ENCODE measurements at places on chromosomes 2 and 18.

DNA sequence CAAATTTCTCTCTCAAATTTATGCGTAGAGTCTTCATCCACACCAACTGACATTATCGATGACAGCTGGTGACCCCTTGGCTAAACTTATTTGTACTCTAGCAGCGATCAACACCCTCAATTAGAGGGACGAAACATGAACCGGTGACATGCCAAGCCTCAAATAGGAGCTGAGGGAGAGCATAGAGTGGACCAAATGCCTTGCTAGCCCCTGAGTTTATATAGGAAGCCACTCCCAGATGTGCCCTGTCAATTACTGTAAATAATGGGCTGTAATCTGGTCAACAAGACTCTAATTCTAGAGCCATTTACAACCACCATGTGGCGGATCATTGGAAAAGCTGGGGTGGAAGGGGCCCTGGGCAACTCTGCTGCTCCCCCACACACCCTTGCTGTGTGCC is 47.6 kb upstream of the FHL2 start:
- H3K4me1 ChIP-seq, result peaks cover 5% of the 10 kb centered on the region
- H3K27me3 ChIP-seq, result no peaks in the 10 kb centered on the region
- H3K27ac ChIP-seq, result no peak overlapping the region
- H3K4me3 ChIP-seq, result no peak overlapping the region
- no peaks in the 10 kb centered on the region for H3K36me3 ChIP-seq
- no peak for DNase-seq

- H3K36me3 ChIP-seq, result no peaks in the 10 kb centered on the region
- no peak overlapping the region for H3K4me3 ChIP-seq
- DNase-seq, result peak; percentile 1
Measured at GRCh38 chr2:128475427-128476211, 157.0 kb upstream of the HS6ST1 start.

DNA sequence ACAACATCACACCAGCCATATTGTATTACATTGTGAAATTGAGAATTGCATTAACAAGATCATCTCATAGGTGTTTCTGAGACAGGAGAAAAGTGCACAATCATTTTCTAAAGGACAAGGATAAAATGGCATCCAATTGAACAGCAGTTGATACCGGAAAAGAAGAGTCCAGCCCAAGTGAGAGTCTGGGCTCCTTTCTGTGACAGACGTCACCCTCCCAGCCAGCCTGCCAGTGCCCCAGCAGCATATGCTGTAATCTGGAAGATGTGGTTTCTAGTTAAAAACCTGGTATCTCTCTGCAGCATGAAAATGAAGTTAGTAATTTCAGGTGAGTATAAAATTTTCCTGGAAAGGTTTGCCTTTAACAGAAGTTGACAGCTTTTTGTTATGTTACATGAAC is 1531.7 kb upstream of the PIK3C3 start:
- no peak overlapping the region for H3K4me3 ChIP-seq
- DNase-seq, result no peak
- no peaks in the 10 kb centered on the region for H3K27me3 ChIP-seq
- H3K27ac ChIP-seq, result no peak overlapping the region
- H3K36me3 ChIP-seq, result no peaks in the 10 kb centered on the region

DNA sequence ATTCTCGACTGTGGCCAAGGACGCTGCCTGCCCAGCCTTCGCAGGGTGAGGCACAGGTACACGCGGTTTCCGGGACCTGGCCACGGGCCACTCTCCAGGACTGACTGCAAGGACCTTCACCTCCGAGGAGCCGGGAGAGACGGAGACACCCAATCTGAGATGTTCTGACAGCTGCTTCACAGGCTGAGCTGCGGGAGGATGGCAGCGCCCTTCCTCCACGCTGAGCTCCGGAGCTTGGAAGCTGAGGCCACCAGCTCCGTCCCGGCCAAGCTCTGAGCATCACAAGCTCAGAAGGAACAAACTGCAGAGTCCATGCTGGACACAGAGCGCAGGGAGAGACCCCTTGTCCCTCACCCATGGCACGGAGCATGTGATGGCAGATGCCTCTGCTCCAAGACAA is 71.1 kb upstream of the CTDP1 start:
- no peak overlapping the region for H3K4me3 ChIP-seq
- H3K36me3 ChIP-seq, result no peaks in the 10 kb centered on the region
- no peaks in the 10 kb centered on the region for H3K27me3 ChIP-seq
- DNase-seq, result no peak
- no peaks in the 10 kb centered on the region for H3K4me1 ChIP-seq

DNA sequence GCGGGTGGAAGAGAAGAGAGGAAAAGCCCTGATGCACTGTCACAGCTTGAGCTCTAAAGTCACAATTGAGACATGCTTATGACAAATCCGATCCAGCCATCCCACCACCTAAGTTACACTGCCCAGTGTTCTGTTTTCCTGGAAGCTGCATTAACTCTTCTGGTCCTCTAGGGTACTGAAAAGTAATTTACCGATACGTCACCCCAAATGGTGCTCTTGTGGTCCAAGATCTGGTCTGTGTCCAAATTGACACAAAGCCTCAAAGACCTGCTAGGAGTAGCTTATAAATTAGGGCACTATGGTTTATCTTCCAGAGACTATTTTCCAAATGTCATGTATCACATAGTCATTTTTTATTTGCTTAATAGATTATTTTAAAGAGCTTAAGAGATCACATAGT is 186.7 kb upstream of the ETAA1 start:
- no peak overlapping the region for H3K27ac ChIP-seq
- no peaks in the 10 kb centered on the region for H3K36me3 ChIP-seq
- H3K4me1 ChIP-seq, result no peaks in the 10 kb centered on the region
- DNase-seq, result peak; percentile 20

GRCh38 chr2:72889991-72890390 is 2.8 kb downstream of the SPR start:
- no peak overlapping the region for H3K27ac ChIP-seq
- H3K27me3 ChIP-seq, result peaks cover 66% of the 10 kb centered on the region
- no peaks in the 10 kb centered on the region for H3K36me3 ChIP-seq
- H3K4me3 ChIP-seq, result no peak overlapping the region
- DNase-seq, result no peak

DNA sequence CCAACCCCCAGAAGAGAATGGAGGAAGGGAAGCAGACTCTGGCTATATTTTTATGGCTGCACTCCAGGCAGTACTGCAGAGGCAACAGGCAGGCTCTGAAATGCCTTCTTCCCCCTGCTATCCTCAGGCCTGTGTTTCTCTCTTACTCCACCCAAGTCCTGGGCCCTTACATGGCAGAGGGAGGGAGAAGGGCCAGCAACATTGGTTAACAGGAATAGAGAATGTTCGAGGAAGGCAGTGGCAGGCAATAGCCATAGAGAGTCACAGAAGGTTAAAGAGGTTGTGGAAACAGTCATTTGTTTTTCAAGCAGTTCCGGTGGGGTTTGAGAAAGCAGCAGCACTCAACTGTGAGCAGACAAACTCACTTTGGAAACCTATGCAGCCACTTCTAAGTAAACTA is 15.1 kb upstream of the DARS1 start:
- no peak overlapping the region for H3K4me3 ChIP-seq
- H3K27me3 ChIP-seq, result no peaks in the 10 kb centered on the region
- H3K36me3 ChIP-seq, result no peaks in the 10 kb centered on the region
- no peak for DNase-seq

DNA sequence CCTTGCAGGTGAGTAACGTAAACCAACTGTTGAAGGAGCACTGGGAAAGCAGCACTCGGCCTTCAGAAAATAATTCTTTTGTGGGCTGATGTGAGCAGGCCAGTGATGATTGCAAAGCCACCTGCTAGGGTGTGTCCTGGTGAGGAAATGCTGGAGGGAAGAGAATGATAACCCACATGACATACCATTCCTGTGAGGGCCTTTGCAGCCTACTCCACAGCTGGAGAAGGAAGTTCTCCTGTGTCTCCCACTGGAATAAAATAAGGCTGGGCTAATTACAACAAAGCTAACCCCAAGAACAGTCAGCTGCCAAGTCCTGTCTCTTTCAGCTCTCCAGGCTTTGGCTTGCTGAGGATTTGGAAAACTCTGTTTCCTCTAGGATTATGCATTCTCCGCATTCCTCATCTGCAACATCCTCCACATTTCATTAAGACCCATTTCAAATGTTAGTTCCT is 16.7 kb upstream of the DSG1 start:
- no peak overlapping the region for H3K4me3 ChIP-seq
- DNase-seq, result peak; percentile 69
- H3K27me3 ChIP-seq, result no peaks in the 10 kb centered on the region
- peak overlapping the region; percentile 78 for H3K27ac ChIP-seq
- H3K36me3 ChIP-seq, result no peaks in the 10 kb centered on the region

DNA sequence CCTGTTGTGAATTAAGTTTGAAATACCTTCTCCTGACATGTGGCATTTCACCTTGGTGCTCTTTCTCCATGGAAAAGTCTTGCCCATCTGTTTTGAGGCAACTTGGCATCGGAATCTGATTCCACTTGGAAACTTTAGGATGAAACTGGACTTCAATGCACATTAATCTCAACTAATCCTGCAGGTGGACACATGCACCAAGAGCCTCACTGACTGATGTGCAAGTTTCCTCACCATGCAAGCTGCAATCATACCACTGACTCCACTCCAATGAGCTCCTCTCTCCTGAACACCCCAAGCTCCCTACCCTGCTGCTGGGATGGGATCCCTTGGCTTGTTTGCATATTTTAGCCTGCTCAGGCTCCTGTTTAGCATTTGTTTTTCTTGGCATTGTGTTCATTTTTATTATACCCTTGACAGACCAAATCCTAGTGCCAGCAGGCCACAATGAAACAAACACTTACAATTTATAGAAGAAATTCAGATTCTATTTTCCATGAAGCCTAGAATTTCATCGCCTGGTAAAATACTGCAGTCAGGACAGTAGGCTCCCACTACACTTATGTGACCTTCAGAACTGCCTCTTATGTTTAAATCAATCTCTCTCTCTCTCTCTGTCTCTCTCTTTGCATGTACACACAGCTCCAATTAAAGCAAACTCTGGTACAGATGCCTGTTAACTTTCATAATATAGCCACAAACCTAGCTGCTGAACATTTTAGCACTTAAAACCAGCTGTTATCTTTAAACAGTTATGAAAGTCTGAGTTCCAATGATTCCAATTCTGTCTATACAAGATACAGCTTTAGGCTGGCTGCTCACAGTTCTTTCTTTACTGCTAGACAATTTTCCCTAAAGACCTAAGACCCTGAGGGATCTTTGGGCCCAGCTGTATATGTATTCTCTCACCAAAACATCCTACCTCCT is 141.5 kb downstream of the OSR1 start:
- no peak for DNase-seq
- no peak overlapping the region for H3K4me3 ChIP-seq
- no peaks in the 10 kb centered on the region for H3K4me1 ChIP-seq
- no peak overlapping the region for H3K27ac ChIP-seq

- no peak overlapping the region for H3K4me3 ChIP-seq
- DNase-seq, result no peak
- no peak overlapping the region for H3K27ac ChIP-seq
- peaks cover 6% of the 10 kb centered on the region for H3K4me1 ChIP-seq
- no peaks in the 10 kb centered on the region for H3K27me3 ChIP-seq
- H3K36me3 ChIP-seq, result no peaks in the 10 kb centered on the region
Measured at GRCh38 chr2:126663184-126663963, 7.4 kb downstream of the GYPC start.

- H3K27me3 ChIP-seq, result no peaks in the 10 kb centered on the region
- H3K36me3 ChIP-seq, result no peaks in the 10 kb centered on the region
- DNase-seq, result no peak
- no peak overlapping the region for H3K4me3 ChIP-seq
Measured at GRCh38 chr2:128490881-128491691, 172.4 kb upstream of the HS6ST1 start.

DNA sequence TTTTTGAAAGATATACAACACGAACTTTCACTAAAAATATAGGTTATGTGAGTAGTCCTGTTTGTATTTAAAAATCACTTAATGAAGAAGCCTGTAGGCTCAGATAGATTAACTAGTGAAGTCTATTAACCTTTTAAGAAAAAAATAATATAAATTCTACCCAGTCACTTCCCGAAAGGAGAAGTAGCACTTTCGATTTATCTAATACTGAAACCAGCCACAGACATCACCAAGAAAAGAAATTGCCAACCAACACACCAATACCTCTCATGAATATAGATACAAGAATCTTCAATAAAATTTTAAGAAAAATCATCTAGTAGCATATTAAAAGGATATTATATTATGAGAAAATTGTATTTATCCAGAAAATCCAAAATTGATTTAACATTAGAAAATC is 160.5 kb downstream of the GALNT13 start:
- H3K4me3 ChIP-seq, result no peak overlapping the region
- no peaks in the 10 kb centered on the region for H3K27me3 ChIP-seq
- H3K27ac ChIP-seq, result no peak overlapping the region
- no peak for DNase-seq
- H3K4me1 ChIP-seq, result no peaks in the 10 kb centered on the region
- H3K36me3 ChIP-seq, result no peaks in the 10 kb centered on the region

- H3K27me3 ChIP-seq, result peaks cover 45% of the 10 kb centered on the region
- no peak overlapping the region for H3K4me3 ChIP-seq
Measured at GRCh38 chr2:130759906-130760753, 4.8 kb downstream of the AMER3 start.

DNA sequence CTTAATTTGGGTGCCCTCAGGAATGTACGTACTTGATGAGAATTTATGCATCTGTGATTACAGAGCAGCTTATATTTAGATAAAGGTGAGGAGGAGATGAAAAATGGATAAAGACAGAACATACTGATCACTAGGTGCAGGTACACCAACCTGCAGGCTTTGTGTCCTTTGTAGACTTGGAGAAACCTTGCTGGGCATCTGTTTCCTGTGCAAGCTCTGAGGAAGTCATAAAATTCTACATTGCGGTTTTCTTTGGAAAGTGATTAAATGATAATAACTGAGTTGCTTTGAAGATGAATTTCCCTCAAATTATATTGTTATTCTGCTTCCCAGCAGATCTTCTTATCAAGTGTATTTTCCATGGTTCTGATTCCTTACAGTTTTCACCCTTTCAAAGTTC is 7.7 kb downstream of the RAB27B start:
- no peak overlapping the region for H3K4me3 ChIP-seq
- no peaks in the 10 kb centered on the region for H3K4me1 ChIP-seq
- H3K27ac ChIP-seq, result no peak overlapping the region

GRCh38 chr2:96663829-96664228 is 21.3 kb downstream of the FER1L5 start:
- no peaks in the 10 kb centered on the region for H3K4me1 ChIP-seq
- no peak for DNase-seq
- H3K27ac ChIP-seq, result no peak overlapping the region
- H3K4me3 ChIP-seq, result no peak overlapping the region
- no peaks in the 10 kb centered on the region for H3K27me3 ChIP-seq

- no peak for DNase-seq
- H3K36me3 ChIP-seq, result no peaks in the 10 kb centered on the region
- H3K4me1 ChIP-seq, result no peaks in the 10 kb centered on the region
- H3K27ac ChIP-seq, result no peak overlapping the region
- no peaks in the 10 kb centered on the region for H3K27me3 ChIP-seq
Measured at GRCh38 chr2:70607121-70607561, 53.5 kb upstream of the TGFA start.

DNA sequence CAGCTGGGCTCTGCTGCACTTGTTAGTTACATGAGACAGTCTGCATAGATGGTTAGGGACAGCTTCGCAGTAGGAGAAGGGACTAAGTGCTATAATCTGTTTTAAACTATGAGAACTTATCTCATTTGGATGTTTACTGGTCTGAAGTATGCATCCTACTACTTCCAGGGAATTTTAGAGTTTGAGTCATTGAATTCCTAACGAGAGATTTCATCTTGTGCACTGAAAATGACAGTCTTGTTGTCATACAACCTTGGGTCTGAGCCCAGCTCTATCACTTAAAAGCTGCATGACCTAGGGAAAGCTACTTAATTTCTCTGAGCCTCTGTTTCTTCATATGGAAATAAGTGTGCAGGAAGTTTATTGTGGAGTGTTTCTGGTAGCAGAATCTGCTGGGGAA is 78.4 kb downstream of the TRIM43 start:
- H3K4me1 ChIP-seq, result no peaks in the 10 kb centered on the region
- no peak overlapping the region for H3K27ac ChIP-seq
- DNase-seq, result no peak
- H3K27me3 ChIP-seq, result no peaks in the 10 kb centered on the region
